Fibroblast of the aortic adventitia (primary cell): ENCODE measurements at places on chromosomes 12 and 14. TPM values are rescaled to one million over a fixed set of nuclear protein-coding genes. Genes with fewer than 3 reads are reported as not detected.

FOXN4 gene
- total RNA-seq: not detected in 2 replicates

CEBPE gene
- not detected in 2 replicates for total RNA-seq

RHEBL1 gene
- total RNA-seq: 0.25 and 0.54 TPM in 2 replicates

OTX2 gene
- total RNA-seq: not detected in 2 replicates

LALBA gene
- not detected in 2 replicates for total RNA-seq

GPHN gene
- total RNA-seq: 6.5 and 18.8 TPM in 2 replicates

TAS2R30 gene
- 6.9 and 16.4 TPM in 2 replicates for total RNA-seq
